ENCODE measurements at places on chromosomes 4 and X.

- DNase-seq, result no peak
- H3K4me3 ChIP-seq, result no peak overlapping the region
- no peak overlapping the region for H3K27ac ChIP-seq
- no peaks in the 10 kb centered on the region for H3K4me1 ChIP-seq
- H3K27me3 ChIP-seq, result no peaks in the 10 kb centered on the region
- no peaks in the 10 kb centered on the region for H3K36me3 ChIP-seq
These were observed 21.1 kb downstream of the RBM10 start for GRCh38 chrX:47166126-47166525.

DNA sequence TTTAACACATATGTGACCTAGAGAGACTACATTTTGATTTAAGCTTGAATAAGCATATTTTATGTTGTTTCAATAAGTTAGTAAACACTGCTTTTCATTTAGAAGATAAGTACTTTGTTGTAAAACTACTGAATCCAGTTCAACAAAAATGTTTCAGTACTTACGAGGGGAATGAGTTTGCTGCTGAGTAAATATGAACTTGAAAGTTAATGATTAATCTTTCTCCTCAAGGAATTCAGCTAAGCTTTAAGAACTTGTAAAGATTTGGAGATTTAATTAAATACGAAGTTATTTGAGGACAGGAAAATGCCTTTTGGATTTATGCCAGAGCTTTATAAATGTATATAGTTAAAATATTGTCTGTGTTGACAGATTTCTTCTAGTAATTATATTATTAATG is 933.0 kb upstream of the LCORL start:
- no peaks in the 10 kb centered on the region for H3K27me3 ChIP-seq
- H3K4me1 ChIP-seq, result no peaks in the 10 kb centered on the region
- H3K27ac ChIP-seq, result no peak overlapping the region
- H3K36me3 ChIP-seq, result no peaks in the 10 kb centered on the region

- no peaks in the 10 kb centered on the region for H3K36me3 ChIP-seq
- no peak for DNase-seq
- no peak overlapping the region for H3K27ac ChIP-seq
- peaks cover 5% of the 10 kb centered on the region for H3K4me1 ChIP-seq
These were observed 15.3 kb downstream of the ABCD1 start for GRCh38 chrX:153739754-153740486.

- H3K27me3 ChIP-seq, result peaks cover 5% of the 10 kb centered on the region
- no peak overlapping the region for H3K27ac ChIP-seq
- H3K4me3 ChIP-seq, result no peak overlapping the region
- no peak for DNase-seq
These were observed 6.3 kb upstream of the HSPA4L start for GRCh38 chr4:127775843-127776242.

DNA sequence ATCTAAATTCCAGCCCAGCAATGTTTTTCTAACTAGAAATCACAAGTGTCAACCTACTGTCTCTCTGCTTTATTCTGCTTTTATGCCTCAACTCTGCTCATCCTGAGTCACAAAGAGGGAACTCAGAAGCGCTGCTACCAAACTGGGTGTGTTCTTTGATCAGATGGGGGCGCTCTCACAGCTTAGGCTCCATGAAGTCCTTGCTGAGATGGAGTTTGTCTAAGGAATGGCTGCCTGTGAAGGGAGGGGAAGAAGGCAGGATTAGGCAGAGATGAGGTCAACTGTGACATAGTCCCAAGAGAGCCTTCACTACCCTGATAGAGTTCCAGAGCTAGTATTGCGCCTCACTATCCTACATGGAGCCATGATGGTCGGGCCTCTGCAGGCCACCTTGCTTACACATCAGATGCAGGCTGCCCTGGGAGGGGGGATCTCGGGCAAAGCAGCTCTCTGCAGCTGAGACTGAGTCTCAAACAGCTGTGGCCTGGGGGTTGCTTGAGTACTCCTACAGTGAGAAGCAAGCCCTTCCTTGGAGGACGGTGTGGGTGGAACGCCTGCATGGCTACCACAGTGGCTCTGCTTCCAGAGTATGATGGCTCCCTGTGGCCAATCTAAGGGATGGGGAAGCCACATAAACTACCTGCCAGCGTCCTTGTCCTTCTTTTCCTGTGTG is 219.9 kb downstream of the CCNG2 start:
- H3K27ac ChIP-seq, result no peak overlapping the region
- no peaks in the 10 kb centered on the region for H3K27me3 ChIP-seq
- H3K36me3 ChIP-seq, result no peaks in the 10 kb centered on the region
- no peak for DNase-seq
- H3K4me1 ChIP-seq, result no peaks in the 10 kb centered on the region
- H3K4me3 ChIP-seq, result no peak overlapping the region

- DNase-seq, result no peak
- H3K27me3 ChIP-seq, result no peaks in the 10 kb centered on the region
- H3K36me3 ChIP-seq, result no peaks in the 10 kb centered on the region
- no peak overlapping the region for H3K4me3 ChIP-seq
- no peaks in the 10 kb centered on the region for H3K4me1 ChIP-seq
These were observed 95.2 kb upstream of the ANK2 start for GRCh38 chr4:112954286-112954685.

GRCh38 chr4:37644962-37645361 is 41.2 kb downstream of the RELL1 start:
- H3K27ac ChIP-seq, result no peak overlapping the region
- no peak overlapping the region for H3K4me3 ChIP-seq
- peaks cover 23% of the 10 kb centered on the region for H3K4me1 ChIP-seq

- H3K36me3 ChIP-seq, result no peaks in the 10 kb centered on the region
- H3K27ac ChIP-seq, result no peak overlapping the region
- no peaks in the 10 kb centered on the region for H3K27me3 ChIP-seq
- no peak for DNase-seq
- no peaks in the 10 kb centered on the region for H3K4me1 ChIP-seq
- no peak overlapping the region for H3K4me3 ChIP-seq
These were observed 493.9 kb downstream of the TMA16 start for GRCh38 chr4:163988391-163988790.

DNA sequence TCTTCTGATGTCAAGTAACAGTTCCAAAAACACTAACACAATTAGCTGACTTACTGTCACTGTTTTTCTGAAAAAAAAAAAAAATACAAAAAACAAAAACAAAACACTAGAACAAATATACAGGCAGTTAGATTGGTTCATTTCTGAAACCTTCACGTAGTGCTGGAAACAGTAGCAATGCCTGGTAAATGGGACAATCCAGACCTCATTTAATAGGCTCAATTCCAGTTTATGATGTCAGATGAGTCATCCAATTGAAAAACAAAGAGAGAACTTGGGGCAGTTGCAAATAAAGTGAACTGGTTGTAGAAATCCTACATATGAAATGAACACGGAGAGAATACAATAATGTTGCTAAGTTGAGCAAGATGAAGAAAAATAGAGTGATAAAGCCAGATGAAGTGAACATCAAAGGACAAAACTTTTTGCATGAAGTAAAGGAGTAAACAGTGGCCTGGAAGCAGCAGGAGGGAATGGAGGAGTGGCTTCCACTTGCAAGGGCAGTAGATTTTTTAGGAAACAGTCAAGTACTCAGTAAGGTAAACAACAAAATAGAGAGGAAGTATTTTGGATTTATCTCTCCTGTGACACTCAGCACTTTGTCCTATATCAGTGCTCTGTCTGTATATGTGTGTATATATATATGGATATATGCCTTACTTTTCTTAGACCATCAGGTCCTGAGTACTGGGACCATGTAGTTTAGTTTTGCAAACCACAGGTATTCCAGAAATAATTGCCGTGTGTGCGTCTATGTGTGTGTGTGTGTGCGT is 39.3 kb upstream of the MAGEA10 start:
- no peak for DNase-seq
- H3K27me3 ChIP-seq, result no peaks in the 10 kb centered on the region
- no peak overlapping the region for H3K27ac ChIP-seq
- no peak overlapping the region for H3K4me3 ChIP-seq

DNA sequence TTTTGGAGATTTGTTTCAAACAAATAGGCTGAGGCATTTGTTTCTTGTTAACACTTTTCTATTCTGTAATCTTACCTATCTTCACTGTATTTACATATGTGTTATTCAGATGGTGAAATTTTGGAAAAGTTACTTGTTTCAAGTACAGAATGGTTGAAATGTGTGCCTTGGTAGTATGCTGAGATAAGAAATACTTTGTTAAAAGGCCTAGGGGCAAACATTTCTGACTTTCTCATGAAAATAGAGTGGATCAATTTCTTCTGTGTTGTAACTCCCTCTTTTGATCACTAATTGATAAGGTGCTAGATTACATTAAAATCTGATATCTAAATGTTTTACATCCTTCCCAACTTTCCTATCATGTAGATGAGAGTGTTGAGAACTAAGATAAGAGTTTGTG is 18.1 kb downstream of the USO1 start:
- H3K27me3 ChIP-seq, result no peaks in the 10 kb centered on the region
- no peaks in the 10 kb centered on the region for H3K36me3 ChIP-seq

DNA sequence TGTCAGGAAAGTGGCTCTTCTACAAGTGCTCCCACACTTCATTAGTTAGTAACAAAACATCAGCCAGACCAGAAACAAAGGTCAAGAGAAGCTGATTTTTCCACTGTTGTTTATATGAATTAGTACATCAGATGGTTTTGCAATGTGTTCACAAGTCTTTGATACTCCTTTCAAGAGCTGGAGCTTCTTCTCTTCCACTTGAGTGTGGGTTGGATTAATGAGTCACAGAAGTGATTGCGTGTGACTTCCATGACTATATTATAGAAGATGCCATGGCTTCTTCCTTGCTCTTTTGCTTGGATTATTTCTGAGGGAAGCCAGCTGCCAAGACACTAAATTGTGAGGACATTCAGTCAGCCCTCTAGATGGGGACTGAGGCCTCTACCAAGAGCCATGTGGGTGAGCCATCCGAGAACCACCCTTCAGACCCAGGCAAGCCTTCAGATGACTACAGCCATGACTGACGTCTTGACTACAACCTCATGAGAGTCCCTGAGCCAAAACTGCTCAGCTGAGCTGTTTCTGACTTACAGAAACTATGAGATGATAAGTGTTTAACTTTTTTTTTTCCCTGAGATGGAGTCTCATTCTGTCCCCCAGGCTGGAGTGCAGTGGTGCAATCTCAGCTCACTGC is 18.1 kb downstream of the SOWAHB start:
- H3K27ac ChIP-seq, result no peak overlapping the region
- H3K4me1 ChIP-seq, result no peaks in the 10 kb centered on the region
- no peaks in the 10 kb centered on the region for H3K27me3 ChIP-seq
- H3K36me3 ChIP-seq, result no peaks in the 10 kb centered on the region

GRCh38 chrX:9515973-9516538 is 51.2 kb downstream of the TBL1X start:
- H3K27ac ChIP-seq, result no peak overlapping the region
- H3K4me3 ChIP-seq, result no peak overlapping the region
- H3K36me3 ChIP-seq, result no peaks in the 10 kb centered on the region
- no peak for DNase-seq
- H3K4me1 ChIP-seq, result peaks cover 6% of the 10 kb centered on the region

DNA sequence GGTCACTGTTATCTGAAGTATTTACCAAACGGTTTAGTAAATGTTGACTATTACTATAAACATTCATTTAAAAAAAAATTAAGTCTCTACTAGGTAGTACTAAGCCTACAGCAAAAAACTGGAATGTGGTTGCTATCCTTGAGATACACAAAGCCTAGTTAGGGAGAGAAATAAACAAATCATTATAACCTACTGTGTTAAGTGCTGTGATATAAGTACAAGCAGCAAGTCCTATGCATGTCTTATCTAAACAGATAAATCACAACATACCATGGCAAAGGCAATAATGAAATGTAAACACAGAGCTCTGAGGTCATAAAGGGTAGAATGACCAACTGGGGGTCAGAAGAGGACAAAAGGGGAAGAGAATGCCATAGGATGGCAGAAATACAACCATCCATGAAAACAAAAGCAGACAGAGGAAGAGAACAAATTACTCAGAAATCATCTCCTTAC is 92.2 kb downstream of the RNF150 start:
- no peaks in the 10 kb centered on the region for H3K36me3 ChIP-seq
- no peak for DNase-seq
- H3K27me3 ChIP-seq, result no peaks in the 10 kb centered on the region
- no peak overlapping the region for H3K27ac ChIP-seq
- no peaks in the 10 kb centered on the region for H3K4me1 ChIP-seq

GRCh38 chrX:97330151-97330550 is 446.4 kb downstream of the RPA4 start:
- no peaks in the 10 kb centered on the region for H3K36me3 ChIP-seq
- DNase-seq, result no peak
- no peak overlapping the region for H3K4me3 ChIP-seq
- no peak overlapping the region for H3K27ac ChIP-seq
- H3K27me3 ChIP-seq, result no peaks in the 10 kb centered on the region

DNA sequence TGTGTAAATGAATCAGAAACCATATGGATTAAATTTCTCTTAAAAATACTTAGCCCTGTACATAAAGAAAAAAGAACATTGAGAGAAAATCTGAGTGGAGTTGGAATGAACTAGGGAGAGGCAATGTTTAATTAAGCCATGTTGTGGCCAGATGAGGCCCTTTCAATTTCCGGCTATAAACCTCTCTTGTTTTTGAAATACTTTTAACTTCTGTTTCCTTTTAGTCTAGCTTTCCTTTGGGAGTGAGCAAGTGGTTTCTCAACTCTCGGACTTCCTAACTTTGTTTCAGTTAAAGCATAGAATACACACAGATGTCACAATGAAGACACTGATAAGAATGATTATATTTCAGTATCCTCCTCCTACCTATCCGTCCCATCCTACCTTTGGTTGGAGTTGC is 197.2 kb downstream of the ARHGAP24 start:
- H3K4me3 ChIP-seq, result no peak overlapping the region
- peaks cover 37% of the 10 kb centered on the region for H3K4me1 ChIP-seq
- H3K36me3 ChIP-seq, result no peaks in the 10 kb centered on the region
- DNase-seq, result no peak
- peak overlapping the region; percentile 57 for H3K27ac ChIP-seq

GRCh38 chr4:45100956-45101818 is 374.8 kb upstream of the GNPDA2 start:
- no peak overlapping the region for H3K27ac ChIP-seq
- DNase-seq, result no peak
- H3K27me3 ChIP-seq, result no peaks in the 10 kb centered on the region
- no peaks in the 10 kb centered on the region for H3K4me1 ChIP-seq
- H3K4me3 ChIP-seq, result no peak overlapping the region

GRCh38 chrX:74446876-74447275 is 25.6 kb downstream of the SLC16A2 start:
- no peaks in the 10 kb centered on the region for H3K4me1 ChIP-seq
- H3K27me3 ChIP-seq, result no peaks in the 10 kb centered on the region
- H3K36me3 ChIP-seq, result no peaks in the 10 kb centered on the region
- DNase-seq, result no peak

GRCh38 chr4:3523146-3523627 is 9.0 kb downstream of the LRPAP1 start:
- H3K4me3 ChIP-seq, result no peak overlapping the region
- no peak overlapping the region for H3K27ac ChIP-seq
- H3K27me3 ChIP-seq, result no peaks in the 10 kb centered on the region
- no peak for DNase-seq
- peaks cover 7% of the 10 kb centered on the region for H3K4me1 ChIP-seq
- H3K36me3 ChIP-seq, result peaks cover 100% of the 10 kb centered on the region

- H3K36me3 ChIP-seq, result no peaks in the 10 kb centered on the region
- H3K27ac ChIP-seq, result no peak overlapping the region
- no peaks in the 10 kb centered on the region for H3K27me3 ChIP-seq
- no peak overlapping the region for H3K4me3 ChIP-seq
These were observed 79.7 kb downstream of the BTC start for GRCh38 chr4:74714611-74715130.
